GM03348 (cell line): ENCODE measurements at places on chromosomes 1 and 21.
A peak's percentile ranks its signal among the peaks of the same experiment; 100 is the strongest.

GRCh38 chr1:188089461-188089860 lies 1260.7 kb downstream of the PLA2G4A start:
- no peak for DNase-seq

DNA sequence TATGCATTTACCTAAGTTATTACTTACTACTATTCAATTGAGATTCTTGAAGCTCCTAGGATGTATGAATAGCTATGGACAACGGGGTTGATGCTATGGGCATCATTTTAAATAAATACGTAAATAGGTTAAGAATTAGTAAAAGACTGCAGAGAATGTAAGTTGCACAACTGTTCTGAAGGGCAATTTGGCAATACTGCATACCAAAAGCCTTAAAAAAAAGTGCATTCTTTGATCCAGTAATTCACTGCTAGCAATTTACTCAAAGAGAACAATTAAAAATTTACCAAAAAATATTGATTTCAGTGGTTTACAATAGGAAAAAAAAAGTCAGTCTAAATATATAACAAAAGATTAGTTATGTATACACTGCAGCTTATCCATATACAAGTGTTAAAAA lies 3.5 kb downstream of the ARPC5 start:
- peak; percentile 40 for DNase-seq

DNA sequence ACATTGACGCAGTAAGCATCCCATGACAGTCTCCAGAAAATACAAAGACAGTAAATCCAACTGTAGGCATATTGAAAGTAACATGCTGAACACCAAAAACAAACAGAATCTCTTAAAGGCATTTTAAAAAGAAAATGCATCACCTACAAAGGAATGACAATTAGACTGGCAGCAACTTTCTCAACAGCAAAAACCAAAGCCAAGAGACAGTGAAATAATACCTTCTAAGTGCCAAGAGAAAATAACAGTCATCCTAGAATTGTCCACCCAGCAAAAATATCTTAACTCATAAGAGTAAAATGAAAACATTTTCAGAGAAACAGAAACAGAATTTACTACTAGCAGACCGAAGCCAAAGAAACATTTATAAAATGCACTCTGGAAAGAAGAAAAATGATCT lies 20.0 kb downstream of the CCDC185 start:
- DNase-seq, result no peak

DNA sequence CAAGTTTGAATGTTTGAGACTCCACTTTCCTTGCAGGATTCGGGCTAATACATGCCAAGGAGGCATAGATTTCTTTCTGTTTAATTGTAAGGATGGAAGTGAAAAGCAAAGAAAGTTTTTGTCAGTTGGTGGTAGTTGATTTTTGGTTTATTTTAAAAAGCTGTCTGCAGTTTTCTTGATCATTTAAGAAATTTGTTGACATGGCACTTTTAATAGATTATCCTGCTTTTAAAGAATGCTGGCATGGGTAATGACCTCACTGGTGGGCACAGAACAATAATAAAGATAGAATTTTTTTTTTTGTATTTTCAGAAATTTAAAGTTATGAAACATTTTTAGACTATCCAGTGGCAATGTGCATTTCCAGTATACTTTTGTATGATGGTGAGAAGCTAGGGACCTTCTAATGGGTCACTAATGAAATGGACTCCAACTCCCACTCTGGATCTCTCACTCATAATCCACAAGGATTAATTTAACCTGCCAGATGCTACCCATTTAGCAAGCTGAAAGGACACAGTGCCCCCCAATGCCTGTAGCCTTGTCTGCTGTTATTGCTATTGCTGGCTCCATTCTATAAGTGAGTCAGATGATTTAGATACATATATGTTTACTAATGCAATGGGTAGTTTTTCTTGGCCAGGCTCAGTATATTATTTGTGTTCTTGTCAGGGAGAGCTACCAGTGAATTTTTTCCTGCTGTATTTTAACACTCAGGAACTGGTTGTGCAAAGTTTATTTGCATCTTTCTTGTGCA lies 190.2 kb upstream of the SGIP1 start:
- DNase-seq, result no peak

GRCh38 chr1:8831340-8831739 lies 13.9 kb upstream of the RERE start:
- DNase-seq, result no peak

GRCh38 chr1:155389826-155390225 lies 69.1 kb downstream of the RUSC1 start:
- peak; percentile 28 for DNase-seq

DNA sequence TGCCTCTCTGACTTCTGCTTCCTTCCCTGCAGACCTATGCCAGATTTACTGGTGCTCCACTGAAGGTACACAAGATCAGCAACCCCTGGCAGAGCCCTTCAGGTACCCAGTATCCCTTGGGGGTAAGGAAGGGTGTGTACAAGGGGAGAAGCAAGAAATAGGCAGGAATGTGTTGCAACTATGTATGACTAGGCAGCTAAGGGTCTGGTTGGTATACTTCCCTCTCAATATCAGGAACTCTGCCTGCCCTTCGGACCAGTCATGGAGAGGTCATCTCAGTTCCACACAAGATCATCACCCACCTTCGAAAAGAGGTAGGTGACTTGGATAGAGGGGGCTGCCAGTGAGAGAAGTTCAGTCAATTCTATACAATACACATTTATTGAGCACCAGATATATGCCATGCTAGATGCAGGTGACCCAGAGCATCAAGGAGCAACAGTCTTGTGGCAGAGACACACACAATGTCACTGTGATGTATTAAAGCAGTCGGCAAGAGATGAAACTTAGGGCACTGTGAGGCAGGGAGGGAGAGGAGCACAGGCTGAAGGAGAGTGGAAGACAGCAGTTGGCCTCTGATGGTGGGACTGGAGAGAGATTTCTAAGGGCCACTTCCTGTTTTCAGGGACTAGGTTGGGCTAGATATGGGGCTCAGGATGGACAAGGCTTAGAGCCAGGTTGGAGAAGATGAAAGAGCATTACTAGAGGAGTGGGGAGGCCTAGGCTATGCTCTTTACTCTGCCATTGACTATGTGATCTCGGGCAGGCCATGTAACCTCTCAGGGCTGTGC lies 2.0 kb downstream of the MTX1 start:
- no peak for DNase-seq

- DNase-seq, result peak; percentile 76
Measured at GRCh38 chr1:56948403-56949023, 17.3 kb downstream of the C8B start.

DNA sequence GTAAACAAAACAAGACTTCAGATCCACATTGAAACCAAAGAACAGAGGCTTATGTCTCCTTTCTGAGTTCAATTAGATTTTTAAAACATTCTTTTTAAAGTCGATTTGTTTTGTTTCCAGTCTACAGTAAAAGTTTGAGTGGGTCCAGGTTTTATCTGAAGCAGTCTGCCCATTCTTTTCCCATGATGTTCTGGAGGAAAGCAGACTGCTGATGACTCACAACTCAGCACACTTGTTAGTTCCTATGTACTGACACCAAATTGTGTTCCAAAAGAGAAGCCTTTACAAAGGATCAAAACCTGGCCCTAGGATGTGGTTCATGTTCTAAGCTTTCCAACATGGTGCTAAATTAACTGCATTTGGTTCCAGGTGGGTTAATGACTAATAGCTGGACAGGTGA lies 11.4 kb upstream of the CCN1 start:
- peak; percentile 54 for DNase-seq

GRCh38 chr1:10671090-10671489 lies 125.4 kb downstream of the CASZ1 start:
- DNase-seq, result no peak

- no peak for DNase-seq
Measured at GRCh38 chr1:218366322-218367052, 21.4 kb downstream of the TGFB2 start.

DNA sequence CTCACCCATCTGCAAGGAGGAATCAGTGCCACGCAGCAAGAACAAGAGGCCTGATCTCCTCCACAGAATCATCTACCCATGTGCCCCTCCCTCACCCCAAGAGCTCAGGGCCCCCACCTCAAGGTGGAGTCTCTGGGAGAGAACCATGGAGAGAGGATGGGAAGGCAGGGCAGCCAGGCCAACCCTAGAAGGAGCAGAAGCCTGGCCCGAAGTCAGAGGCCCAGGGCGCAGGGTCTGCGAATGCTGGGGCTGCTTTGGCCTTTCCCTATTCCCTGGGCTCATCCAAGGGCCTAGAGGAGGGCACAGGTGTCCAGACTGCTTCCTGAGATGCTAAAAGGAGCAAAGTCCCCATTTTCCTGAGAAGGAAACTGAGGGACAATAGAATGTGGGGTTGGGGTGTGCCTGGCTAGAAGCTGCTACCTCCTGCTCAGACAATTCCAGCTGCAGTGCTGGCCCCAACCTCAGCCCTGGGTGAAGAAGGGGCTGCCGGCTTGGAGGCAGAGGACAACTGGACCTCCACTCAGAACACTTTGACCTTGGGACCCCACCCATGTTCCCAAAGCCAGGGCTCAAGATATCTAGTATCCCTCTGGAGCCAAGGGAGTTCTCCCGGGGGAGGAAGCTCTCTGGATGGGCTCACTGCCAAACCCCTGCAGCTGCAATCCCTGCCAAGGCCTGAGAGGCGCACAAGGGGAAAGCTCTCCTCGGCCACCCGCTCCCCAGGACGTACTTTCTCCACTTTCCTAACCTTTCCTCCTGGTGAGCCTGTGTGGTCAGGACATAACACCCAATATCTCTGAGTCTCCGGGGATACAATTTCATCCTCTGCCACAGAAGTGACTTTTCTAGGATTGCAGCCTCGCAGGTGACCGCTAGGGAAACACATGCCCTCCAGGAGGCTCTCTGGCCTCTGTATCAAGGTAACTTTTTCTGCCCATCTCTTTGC lies 16.6 kb upstream of the LEMD1 start:
- peak; percentile 93 for DNase-seq

DNA sequence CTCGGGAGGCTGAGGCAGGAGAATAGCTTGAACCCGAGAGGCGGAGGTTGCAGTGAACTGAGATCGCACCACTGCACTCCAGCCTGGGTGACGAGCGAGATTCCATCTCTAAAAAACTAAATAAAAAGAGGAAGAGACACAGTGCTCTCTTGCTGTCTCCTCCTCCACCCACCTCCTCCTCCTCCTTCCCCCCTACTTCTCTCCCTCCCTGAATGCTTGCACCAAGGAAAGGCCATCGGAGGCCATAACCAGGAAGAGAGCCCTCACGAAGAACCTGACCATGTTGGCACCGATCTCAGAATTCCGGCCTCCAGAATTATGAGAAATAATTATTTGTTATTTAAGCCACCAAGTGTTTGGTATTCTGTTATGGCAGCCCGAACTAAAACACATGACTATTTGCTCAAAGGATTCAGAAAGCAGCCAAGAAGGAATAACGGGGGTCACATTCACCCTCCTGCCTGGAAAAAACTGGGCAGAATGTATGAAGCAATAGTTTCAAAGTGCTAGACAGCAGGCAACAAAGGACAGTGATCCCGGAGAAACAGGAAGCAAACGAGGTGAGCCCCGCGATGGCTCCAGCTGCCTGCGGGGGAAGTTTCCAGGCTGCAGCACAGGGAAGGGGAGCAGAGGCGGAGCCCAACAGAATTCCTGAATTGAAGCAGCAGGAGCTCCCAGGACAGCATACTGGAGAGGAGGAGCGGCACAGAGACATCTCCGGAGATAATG lies 35.8 kb downstream of the LDLRAD1 start:
- DNase-seq, result peak; percentile 82

DNA sequence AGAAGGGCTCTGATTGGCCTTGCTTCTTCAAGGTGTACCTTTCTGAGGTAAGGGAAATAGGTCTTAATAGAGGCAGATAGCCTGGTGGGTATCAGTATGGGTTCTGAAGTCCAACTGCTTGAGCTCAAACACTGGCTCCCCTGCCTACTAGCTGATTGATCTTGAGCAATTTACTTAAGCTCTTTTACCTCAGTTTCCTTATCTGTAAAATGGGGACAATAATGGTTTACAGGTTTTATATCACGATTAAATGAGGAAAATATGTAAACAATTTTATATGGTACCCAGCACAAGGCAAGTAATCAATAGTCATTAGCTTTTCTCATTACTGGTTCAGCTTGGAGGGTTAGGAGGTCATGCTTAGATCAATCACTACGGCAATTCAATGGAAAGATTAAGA lies 75.8 kb upstream of the VTCN1 start:
- DNase-seq, result no peak

DNA sequence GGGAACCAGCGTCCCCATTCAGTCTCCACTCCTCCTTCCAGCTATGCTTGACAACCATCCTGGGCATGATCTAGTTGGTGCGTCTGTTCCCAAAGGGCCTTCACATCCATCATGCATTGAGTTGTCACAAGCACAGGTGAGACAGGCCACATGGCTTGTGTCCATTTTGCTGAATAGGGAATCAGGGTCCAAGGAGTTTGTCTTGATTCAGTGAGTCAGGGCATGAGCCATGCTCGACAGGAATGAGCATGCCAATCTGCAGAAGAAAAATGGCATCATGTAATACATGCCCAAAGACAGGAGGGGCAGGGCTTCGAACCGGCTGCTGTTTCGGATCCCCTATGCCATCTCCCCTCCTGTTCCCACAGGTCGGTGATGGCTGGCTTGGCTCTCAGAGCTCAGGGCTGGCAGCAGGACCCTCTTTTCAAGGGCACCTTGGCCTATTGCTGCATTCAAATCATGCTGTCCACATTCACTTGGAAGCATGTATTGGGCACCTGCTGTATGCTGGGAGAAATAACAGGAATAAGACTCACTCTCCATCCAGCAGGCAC lies 44.5 kb downstream of the PKP1 start:
- no peak for DNase-seq

DNA sequence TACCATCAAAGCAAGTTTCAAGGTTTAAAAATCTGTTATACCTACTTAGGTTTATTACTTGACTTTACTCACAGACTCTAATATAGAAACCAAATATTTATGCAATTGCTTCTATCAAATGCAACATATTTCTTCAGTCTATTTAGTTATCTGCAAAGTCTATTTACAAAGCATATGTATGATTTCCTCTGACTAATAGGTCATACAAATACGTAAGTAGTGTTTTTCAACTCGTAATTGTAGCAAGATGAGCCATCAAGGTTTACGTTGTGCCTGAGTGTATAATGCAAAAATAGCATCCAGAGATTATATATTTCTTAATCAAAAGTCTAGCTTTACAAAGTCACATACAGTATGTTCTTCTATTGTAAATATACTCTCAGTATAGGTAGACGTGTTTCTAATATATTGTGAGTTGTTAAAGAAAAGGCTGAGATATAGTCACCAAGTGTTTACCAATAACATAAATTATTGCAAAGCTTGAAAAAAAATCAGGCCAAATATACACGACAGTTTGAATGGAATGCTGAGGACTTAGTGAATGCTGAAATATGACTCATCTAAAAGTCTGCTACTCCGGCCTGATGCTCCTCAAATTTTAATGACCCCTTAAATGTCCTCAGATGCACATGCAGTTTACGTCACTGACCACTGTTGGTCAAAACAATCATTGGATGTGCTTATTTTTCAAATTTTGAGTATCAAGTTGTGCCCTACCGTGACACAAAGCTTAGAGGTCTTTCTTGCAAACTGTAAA lies 48.4 kb downstream of the ADAMTS5 start:
- peak; percentile 17 for DNase-seq
